ENCODE measurements at places on chromosomes 1 and 21. TPM values are rescaled to one million over a fixed set of nuclear protein-coding genes. Genes with fewer than 3 reads are reported as not detected.

SPRR4 gene
- total RNA-seq = not detected

KCND3 gene
- total RNA-seq = under 0.01 TPM

SERTAD4 gene
- 0.72 TPM for total RNA-seq

MTX1 gene
- total RNA-seq = 86.3 TPM

SYCP1 gene
- not detected for total RNA-seq

POU3F1 gene
- total RNA-seq = 0.48 TPM

EXTL2 gene
- 4.3 TPM for total RNA-seq

SPRR5 gene
- total RNA-seq = not detected

Data from tracheal epithelial cell (primary cell).